ENCODE measurements at places on chromosomes 13 and 19.

DNA sequence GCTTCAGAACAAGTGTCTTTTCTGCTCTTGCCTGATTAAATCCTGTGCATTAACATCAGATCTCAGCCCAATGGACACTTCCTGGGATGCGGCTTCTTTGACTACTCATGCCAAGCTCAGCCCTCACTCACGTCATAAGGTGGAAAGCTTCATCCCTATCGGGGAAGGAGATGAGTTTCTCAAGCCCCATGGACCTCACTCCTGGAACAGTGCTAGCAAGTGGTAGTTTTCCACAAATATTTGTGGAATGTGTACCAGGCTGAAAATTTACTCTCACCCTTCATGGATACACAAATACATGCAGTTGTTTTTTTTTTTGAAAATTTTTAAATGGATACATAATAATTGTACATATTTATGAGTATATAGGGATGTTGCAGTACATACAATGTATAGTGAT, 34.6 kb upstream of the FARP1 start:
- DNase-seq = no peak

- DNase-seq = no peak
These were observed 10.0 kb upstream of the FFAR2 start for GRCh38 chr19:35438096-35438495.

- no peak for DNase-seq
These were observed 77.2 kb downstream of the TBC1D4 start for GRCh38 chr13:75404726-75405125.

DNA sequence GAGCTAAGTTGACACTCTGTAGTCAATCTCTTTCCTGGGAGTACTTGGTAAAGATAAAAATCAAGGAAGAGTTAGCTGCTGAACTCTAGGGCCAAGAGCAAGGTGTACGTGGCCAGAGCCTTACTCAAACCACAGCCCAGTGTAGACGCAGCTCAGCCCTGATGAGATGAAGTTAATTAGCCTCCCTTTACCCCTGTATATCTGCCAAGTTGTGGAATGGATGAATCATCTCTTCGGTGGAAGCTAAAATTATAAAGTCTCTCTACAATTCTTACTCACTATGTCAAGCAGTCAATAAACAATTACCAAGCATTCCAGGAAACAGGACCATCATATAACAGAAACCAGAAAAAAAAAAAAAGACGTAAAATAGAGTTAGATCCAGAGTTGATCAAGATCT, 146.9 kb upstream of the UFM1 start:
- no peak for DNase-seq

- DNase-seq = no peak
These were observed 96.6 kb downstream of the TEX26 start for GRCh38 chr13:31029102-31029501.

DNA sequence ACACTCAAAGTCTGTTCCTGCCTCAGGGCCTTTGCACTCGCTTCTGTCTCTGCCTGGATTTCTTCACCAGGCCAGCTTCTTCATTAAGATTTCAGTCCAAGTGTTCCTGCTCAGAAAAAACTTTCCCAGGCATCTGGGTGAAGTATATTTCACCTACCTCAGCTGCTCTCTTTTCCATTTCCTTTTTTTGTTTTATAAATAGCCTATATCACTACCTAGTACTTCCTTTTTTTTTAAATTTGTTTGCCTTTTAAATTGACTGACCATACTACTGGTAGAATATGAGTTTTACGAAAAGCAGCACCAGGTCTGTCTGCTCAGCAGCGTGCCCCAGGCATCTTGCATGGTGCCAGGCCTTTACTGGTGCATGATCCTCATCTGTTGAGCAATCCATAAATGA, 1064.4 kb downstream of the UQCRFS1 start:
- no peak for DNase-seq

DNA sequence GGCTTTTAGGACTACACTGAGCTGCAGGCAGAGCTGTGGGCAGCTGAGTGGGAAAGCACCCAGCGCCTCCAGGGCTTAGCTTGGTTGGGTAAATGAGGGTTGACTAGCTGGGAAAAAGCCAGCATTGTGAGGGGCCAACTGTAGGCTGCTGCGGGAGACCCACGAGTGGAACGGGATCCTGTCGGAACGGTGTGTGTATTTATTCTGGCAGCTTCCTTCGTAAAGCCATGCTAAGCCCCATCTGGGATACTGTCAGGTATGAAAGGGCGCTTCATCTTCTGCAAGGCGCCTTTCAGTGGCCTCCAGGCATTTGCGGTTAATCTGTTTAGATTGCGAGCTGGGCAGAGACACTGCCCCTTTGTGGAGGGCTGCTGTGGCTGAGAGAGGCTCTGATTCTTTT, 39.5 kb upstream of the CNMD start:
- DNase-seq = no peak

DNA sequence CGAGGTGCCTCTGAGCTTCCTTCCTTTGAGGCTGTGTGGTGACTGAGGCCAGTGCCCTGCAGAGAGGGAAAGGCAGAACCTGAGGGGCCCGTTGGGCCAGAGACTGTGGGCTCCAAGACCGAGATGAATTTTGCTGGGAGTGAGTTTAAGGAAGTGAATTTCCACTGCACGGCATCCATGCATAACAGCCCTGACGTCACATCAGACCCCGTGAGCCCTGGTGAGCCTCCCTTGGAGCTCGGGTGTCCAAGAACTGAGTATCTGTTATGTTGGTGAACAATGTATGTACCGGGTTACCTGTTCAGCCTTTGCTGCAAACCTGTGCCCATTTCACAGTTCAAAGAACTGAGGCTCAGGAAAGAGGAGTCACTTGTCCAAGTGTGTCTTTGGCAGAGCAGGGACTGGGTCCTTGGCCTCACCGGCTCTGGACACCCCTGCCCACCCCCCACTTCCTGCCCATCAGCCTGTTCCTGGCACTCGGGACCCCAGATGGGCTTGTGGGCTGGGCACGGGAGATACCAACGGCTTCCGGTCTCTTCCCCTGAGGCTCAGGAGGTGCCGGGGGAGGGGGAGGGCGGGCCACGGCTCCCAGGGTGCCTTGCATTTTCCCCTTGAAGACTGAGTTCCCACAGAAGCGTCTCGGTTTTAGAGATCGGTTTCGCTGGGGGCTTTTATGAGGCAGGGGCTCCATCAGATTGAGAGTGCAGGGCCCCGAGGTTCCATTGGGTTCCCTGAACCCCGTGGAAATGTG, 33.7 kb downstream of the NFILZ start:
- no peak for DNase-seq

DNA sequence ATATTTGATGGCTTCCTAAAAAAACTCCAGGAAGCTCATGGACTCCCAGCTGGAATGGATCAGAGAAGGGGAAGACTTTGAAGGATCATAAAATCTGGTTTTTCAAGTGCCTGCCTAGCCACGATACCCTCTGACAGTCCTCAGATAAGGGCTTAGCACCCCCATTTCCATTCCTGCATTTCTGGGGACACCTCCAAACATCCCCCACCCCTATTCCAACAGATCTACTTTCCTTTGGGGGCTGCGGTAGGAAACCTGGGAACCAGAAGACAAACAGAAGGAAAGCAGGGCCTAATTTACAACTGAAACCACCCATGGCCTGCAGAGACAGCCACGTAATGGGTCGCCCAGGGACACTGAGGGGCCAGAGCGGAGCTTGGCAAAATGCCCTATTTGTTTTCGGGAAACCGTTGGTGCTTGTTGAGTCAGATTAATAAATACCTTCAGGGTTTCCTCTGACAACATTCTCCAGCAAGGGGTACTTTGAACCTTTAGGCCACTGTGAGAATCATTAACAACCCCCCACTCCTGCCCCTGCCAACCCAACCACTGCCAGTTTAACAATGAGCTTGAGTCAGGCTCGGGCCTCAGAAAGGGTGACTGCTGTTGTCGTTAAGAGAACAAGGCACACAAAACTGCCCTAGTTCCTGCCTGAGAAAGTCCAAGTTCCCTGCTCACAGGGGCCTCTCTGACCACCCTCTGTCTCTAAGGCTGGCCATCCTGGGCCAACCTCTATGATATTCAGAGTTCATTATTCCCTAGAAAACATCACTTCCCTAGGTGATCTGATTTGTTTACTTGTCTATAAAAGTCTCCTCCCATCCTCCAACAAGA, 23.5 kb downstream of the RHPN2 start:
- no peak for DNase-seq

DNA sequence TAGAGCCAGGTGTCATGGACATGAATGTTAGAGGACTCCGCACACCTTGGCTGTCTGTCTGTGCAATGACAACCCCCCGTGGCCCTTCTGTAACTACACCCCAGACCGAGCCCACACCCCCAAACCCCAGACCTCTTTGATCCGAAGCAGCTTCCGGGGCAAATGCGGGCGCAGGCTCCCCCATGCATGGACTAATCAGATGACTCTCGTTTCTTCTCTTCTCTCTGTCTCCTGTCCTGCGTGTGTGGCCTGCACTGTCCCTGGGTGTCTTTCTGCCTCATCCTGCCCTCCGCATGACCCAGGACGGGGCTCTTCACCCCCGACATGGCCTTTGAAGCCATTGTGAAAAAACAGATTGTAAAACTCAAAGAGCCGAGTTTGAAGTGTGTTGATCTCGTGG, 38.9 kb downstream of the TMED1 start:
- no peak for DNase-seq

- DNase-seq = no peak
These were observed 10.0 kb upstream of the IGSF23 start for GRCh38 chr19:44603201-44603945.

DNA sequence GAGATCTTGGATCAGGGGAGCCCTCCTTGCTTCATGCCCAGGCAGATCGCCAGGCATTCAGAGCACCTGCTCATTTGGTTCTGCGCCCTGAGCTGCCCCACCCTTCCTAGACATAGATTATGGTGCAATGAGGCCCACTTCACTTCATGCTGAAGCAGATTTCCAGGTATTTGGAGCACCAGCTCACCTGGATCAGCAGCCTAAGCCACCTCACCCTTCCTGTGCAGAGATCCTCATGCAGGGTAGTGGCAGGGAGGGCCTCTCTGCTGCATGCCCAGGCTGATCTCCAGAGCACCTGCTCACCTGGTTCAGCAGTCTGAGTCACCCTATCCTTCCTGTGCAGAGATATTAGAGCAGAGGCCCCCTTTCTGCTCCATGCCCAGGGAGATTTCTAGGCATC, 1966.1 kb downstream of the PCDH9 start:
- DNase-seq = no peak

DNA sequence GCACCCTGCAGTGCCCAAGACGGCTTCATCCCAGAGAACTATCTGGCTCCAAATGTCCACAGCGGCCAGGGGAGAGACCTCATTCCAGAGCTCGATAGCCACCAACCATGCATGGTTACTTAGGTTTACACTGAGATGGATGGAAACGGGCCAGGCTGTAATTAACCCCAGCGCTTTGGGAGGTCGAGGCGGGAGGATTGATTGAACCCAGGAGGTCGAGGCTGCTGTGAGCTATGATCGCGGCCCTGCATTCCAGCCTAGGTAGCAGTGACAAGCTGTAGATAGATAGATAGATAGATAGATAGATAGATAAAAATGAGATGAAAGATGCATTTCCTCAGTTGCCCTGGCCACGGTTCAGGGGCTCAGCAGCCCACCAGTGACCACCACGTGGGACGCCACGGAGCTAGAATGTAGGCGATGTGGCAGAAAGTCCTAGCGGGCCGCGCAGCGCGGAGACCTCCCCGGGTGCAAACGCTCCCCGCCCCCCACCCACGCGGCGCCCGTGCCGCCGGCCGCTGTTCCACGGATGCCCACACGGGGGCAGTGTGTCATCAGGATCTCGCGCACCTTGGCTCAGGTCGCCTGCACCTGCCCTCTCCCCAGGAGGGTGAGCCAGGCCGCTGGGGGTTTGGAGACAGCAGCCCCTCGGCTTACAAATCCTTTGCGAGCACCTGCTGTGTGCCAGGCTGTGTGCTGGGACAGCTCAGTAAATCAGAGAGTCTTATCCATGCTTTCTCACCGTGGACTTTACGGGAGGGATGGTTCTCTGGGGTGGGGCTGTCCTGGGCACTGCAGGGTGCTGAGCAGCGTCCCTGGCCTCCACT, 13.5 kb upstream of the TLE5 start:
- DNase-seq = peak; percentile 83

DNA sequence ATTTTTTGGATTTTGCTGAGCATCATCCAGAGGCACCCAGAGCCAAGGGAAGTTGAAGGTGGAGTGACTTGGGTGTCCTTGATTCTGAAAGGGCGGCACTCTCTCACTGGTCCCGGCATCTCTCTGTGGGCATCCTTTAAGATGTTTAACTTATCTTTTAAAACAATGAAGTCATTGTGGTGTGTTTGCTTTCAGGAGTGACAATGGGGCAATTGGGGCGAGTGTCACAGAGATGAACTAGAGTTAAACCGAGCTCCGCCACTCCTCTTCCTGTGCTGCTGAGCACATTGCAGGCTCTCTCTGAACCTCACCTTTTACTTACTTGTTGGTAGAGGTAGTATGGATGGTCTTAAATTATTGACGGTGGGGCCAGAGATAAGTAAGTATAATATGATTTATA, 295.7 kb downstream of the MYO16 start:
- no peak for DNase-seq

GRCh38 chr19:46659151-46660007, 1.6 kb downstream of the DACT3 start:
- DNase-seq = no peak

GRCh38 chr19:29530540-29531457, 5.0 kb downstream of the VSTM2B start:
- DNase-seq = no peak

DNA sequence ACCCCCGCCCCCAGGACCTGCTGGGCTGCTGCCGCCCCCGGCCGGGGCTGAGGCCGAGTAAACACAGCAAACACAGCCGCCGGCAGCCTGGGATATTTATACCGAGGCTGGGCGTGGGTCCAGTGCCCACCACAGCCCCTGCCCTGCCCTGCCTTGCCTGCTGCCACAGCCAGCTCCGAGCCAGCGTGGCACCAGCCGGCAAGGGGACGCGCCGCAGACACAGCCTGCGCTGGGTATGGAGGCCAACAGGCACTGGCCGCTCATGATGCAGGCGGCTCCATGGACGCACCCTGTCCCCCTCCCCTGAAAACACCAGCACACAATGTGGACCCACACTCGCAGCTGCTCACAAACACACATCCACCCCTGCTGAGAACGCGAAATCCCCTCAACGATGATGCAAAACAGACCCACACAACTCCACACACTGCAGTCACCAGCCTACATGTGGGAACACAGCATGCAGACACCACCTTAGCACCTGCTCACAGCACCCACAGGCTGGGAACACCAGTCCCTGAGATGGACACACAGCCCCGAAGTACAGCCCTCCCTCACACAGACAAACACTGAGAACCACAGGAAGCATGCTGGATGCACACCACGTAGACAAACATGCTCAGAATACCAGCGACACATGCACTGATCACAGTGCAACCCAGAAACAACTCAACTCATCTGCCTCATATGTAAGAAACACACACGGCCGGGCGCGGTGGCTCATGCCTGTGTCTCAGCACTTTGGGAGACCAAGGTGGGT, 16.2 kb downstream of the CCDC97 start:
- DNase-seq = peak; percentile 55

- DNase-seq = no peak
These were observed 737.5 kb upstream of the SLITRK5 start for GRCh38 chr13:86933676-86934075.

DNA sequence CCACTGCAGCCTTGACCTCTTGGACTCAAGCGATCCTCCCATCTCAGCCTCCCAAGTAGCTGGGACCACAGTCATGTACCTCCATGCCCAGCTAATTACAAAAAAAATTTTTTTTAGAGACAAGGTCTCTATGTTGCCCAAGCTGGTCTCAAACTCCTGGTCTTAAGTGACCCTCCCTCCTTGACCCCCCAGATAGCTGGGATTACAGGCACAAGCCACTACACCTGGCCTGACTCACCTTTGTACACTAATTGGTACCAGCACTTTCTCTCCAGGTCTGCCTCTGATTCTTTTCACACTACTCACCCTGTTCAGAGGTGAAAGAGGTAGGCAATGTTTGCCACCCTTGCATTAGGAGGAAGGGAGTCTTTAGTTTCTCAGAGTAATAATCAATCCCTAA, 5.5 kb upstream of the EPS15L1 start:
- no peak for DNase-seq

GRCh38 chr13:110559429-110559943, 2.0 kb downstream of the RAB20 start:
- DNase-seq = no peak
